ENCODE measurements at places on chromosomes 7 and 10.
A peak's percentile ranks its signal among the peaks of the same experiment; 100 is the strongest.

- DNase-seq, result no peak
These were observed 5.6 kb upstream of the MTG1 start for GRCh38 chr10:133388236-133388972.

GRCh38 chr10:79397575-79398303 lies 47.7 kb downstream of the ZCCHC24 start:
- peak; percentile 83 for DNase-seq

- no peak for DNase-seq
These were observed 243.6 kb downstream of the KCNMA1 start for GRCh38 chr10:77393821-77394501.

GRCh38 chr7:131424219-131424822 lies 96.6 kb downstream of the MKLN1 start:
- peak; percentile 20 for DNase-seq

- no peak for DNase-seq
These were observed 24.9 kb downstream of the GSTO2 start for GRCh38 chr10:104293781-104294321.

- DNase-seq, result no peak
These were observed 39.9 kb downstream of the CYTH3 start for GRCh38 chr7:6232534-6232933.

DNA sequence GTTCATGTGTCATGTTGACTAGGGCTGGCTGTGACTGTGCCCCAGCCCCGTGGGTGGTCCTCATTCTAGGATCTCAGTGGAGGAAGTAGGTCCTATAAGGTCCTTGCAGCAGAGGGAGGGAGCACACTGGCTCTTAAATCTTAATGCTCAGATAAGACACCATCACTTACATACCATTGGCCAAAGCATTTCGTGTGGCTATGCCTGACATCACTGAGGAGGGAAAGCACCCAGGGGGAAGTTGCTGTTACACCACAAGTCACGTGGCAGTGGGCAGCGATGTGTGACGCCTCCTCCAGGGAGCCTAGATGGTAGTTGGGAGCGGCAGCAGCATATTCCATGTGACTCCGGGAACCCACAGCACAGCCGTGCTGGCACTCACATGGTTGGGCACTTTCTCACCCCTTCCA lies 224.7 kb upstream of the SH2B2 start:
- no peak for DNase-seq

DNA sequence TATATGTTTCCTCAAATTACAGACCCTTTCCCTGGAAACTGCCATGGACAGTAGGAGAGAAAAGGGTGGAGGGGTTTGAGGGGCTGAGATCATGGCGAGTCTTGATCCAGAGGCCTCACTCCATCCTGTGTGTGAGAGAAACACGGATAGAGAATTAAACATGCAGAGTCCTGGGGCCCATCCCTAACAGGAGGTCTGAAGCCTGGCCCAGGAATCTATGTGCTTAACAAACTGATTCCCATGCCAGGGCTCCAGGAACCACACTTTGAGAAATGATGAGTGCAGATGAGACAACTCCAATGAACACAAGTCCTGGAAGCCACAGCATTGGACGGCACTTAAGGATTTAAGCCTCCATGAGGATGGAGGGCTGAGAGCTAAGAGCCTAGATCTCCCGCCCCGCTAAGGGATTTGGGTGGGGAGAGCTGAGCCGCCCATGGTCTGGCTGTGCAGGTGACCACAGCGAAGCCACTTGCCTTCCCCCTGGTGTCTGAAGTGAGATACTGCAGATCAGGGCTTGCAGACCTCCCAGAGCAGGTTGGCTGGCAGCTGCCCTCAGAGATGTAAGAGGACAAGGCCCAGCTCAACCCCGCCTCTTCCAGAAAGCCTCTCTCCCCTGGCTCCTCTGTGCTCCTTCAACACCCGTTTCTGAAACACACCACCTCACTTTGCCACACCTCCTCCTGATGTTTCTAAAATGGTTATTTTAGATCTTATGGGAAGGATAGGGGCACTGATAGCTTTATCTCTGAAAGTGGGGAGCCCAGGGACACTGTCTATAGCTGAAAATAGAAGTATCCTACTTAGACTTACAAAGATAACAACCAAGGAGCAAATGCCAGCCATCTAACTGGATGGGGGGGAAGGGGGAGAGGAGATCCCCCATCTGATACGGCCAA lies 24.8 kb upstream of the EIF5AL1 start:
- peak; percentile 40 for DNase-seq

DNA sequence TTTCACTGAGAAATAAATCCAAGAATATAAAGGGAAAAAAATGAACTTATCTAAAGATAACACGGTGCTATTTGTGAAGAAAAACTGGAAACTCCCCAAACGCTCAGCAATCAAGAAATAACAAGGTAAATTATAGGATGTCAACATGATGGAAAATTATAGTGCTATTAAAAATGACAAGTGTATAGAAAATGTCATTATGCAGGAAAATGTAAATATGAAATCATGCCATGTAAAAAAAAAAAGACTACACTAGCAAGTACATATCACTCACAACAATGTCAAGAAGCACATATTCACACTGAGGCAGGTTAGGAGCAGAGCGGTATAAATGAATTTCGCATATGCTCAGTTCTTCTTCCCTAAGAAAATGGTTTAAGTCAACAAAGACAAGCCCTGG lies 27.7 kb downstream of the KLRG2 start:
- DNase-seq, result no peak

DNA sequence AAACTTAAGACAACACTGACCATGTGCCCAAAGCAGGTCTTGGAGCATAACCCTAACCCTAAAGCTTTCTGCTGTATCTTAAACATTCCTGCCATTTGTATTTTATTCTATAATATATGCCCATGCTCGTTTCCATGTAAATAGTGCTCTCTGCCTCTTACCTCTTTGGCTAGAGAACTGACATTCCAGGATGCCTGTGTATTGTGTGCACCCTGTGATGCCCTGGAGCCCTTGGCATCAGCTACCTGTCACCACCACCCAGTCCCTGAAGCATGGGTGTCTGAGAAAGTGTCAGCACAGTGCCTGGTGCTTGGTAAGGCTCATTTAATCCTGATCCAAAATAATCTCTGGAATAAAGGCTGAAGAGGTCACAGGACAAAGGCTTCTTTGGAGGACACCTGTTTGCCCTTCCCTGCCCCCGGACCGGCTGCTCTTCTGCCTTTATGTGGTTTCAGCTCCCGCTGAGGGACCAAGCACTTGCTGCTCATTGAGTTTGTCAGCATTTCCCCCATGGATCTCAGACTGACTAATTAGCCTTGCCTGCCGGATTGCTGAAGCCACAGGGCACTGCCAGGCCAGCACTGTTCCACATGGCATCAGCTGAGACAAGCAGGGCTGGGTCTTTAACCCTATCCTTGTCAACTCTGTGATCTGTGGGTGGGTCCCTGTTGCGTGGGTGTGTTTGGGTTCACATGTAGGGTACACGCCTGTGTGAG lies 139.1 kb upstream of the SORCS3 start:
- no peak for DNase-seq

GRCh38 chr10:116278846-116279245 lies 5.8 kb upstream of the GFRA1 start:
- no peak for DNase-seq

- DNase-seq, result no peak
These were observed 135.5 kb upstream of the FRMD4A start for GRCh38 chr10:14466257-14466656.

DNA sequence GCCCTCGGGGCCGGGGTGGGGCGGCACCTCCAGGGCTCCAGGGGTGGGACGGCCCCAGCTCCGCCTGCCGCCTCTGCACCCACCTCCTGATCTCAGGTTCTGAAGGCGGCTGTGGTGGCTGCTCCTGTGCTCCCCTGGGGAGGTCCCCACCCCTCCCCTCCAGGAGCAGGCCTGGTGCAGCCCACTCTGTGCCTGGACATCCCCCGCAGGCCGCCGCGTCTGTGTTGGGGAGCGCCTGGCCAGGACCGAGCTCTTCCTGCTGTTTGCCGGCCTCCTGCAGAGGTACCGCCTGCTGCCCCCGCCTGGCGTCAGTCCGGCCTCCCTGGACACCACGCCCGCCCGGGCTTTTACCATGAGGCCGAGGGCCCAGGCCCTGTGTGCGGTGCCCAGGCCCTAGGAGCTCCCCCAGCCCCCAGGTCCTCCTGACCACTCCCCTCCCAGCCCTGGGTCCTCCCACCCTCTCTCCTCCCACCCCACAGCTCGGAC lies 5.5 kb downstream of the CYP2W1 start:
- no peak for DNase-seq

GRCh38 chr10:45000138-45000751 lies 478 bp upstream of the ZNF22 start:
- no peak for DNase-seq

DNA sequence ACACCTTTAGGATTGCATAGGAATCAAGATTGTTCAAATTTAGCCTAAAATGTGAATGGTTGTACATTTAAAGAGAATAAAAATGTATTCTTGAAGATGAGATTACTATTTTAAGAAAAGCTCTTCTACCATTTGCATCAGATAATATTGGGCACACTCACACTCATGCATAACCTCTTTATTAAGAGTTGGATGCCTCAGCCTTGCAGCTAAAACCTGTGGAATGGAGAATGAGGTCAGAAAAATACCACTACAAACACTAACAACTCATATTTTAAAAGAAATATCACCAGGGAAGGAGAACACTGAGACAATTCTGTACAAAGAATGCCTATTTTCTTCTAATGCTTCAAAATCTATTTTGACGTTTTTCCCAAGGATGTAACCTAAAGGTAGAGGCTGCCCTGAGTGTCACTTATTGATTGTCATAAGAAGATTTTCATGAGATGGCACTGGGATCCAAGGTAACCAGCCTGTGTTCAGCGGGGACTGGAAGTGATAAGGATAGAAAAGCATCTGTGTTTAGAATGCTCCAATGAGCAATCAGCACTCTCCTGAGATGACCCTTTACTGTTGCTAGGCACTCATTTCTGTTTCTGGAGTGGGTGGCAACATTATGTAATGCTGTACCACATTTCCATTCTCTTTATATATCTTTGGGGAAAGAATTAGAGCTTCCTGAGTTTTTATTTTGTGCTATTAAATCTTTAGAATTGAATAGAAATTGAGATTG lies 26.6 kb downstream of the REEP3 start:
- no peak for DNase-seq

- no peak for DNase-seq
These were observed 152.4 kb upstream of the GNAI1 start for GRCh38 chr7:79982141-79982770.

DNA sequence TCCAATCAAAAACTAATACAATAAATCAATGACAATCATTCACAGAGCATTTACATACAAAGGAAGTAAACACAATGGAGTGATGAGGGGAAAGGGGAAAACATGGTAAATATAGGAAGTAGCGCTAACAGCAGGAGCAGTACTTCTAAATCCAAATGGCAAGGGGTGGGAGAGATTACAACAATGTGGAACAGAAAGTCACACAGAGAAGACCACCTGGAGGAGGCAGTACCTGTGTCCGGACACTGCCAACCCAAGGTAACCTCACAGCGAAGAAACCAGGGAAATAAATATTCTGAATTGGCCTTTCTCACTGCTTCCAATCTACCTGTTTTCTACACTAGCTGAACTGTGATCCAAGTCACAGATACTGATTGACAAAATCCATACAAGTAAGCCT lies 58.2 kb downstream of the ABI1 start:
- DNase-seq, result no peak

DNA sequence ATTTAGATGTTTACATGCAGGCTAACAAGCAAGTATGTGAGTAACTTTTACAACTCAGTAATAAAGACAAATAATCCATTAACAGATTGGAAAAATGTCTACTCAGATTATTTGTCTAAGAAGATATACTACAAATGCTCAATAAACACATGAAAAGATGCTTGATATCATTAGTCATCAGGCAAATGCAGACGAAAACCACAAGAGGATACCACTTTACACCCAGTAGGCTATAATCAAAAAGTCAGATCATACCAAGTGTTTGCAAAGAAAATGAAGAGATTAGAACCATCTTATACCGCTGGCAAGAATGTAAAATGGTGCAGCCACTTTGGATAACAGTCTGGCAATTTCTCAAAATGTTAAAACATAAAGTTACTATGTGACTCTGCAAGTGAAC lies 84.1 kb downstream of the MALSU1 start:
- no peak for DNase-seq

DNA sequence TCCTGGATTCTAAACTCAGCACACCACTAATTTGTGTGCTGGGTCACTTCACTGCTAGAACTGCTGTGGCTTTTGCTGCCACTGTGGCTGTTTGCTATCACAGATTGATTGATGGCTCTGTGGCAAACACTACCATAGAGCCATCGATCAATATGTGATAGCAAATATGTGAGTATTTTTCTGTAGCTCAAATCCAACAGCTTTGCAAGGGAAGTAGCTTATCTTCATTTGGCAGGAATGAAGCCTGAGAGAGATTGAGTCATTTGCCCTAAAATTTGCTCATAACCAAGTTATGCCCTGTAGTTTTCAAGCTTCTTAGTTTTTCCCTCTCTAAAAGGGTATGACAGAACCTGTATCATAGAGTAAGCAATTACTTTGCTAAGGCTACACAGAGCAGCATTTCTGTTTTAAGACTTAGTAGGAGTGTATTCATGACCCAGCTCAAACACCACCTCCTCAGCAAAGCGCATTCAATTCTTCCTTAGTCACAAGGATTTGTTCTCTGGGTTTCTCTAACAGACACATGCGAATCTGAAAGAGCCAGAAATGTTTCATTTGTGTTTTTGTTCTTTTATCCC lies 43.1 kb downstream of the MINPP1 start:
- DNase-seq, result peak; percentile 46

DNA sequence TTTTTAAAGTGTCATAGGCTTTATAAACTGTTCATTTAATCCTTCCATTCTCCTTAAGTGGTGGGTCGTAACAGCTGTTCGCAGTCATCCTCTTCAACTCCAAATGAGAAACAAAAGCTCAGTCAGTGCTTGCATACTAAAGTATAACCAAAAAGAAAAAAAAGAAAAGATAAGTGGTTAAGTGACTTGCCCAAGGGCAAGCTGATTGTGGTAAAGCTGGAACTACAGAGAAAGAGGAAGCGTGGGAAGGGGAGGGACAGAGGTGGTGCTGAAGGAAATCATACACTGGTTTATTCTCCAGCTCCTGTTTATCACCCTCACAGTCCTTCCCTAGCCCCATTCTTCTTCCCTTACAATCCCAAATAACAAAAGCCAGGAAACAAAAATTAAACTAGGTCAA lies 29.6 kb downstream of the IDE start:
- DNase-seq, result no peak

DNA sequence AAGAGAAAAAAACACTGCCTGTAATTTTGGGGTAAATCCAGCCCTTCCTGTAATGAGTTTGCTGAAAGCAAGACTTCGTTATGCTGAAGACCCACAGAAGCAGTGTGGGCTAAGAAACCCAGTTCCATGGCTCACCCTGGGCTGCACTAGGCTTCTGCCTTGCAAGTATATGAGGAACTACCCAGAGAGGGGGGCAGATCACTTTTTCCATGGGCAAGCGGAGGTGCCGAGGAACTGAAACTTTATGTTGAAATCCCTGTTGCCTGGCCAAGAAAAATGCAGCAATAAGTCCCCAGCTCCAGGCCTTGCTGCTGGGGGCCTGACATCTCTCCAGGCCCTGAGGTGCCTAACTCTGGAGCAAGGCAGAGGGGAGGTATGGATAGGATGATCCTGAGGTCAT lies 8.5 kb downstream of the RASSF4 start:
- DNase-seq, result no peak

DNA sequence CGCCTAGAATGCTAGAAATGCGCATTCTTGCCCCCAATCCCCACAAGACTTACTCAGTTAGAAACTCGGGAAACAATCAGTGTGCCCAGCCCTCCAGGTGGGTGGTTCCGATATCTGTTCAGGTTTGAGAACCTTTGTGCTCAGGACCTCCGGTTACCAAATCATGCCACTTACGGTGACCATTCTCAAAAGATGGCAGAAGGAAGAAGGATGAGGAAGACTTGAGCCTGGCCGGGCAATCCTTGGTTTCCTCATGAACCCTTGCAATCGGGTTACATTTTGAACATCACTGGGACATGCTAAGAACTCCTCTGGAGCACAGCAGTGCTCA lies 52.1 kb downstream of the RBM17 start:
- DNase-seq, result no peak
